Activated CD8-positive, alpha-beta memory T cell treated with anti-CD3 and anti-CD28 coated beads for 1 hour (primary cell): ENCODE measurements at places on chromosomes 7 and 10.

GRCh38 chr10:15208221-15208620 is 39.7 kb upstream of the NMT2 start:
- no peak for DNase-seq

DNA sequence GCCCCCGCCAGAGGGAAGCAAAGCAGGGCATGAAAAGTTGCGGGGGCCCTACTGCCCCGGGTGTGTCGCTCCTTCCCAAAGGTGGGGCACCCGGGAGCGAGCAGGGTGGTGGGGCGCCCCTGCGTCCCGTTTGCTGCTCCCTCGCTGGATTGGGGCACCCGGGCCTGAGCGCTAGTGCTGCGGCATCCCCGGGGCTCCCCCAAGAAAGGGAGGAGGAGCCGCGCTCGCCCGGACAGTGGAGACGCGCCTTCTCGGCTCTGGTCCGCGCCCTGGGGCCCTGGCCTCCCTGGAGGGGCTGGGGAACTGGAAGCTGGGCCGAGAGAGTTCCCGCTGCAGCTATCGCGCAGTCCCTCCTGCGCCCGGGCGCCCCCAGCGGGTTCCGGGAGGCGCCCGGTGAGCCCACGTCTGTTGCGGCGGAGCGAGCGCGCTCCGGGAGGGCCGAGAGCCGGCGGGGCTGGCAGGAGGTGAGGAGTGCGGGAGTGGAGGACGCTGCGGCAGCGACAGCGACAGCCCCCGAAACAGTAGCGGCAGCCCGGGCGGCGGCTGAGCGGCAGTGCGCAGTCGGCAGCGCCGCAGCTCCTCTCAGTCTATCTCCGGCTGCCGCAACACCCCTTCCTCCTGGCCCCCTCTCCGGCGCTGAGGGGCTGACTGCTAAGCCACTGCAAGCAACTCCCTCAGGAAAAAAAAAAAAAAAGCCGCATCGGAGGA is 504 bp upstream of the BMPER start:
- DNase-seq = no peak

GRCh38 chr10:71882813-71883659 is 32.0 kb upstream of the PSAP start:
- DNase-seq = no peak

DNA sequence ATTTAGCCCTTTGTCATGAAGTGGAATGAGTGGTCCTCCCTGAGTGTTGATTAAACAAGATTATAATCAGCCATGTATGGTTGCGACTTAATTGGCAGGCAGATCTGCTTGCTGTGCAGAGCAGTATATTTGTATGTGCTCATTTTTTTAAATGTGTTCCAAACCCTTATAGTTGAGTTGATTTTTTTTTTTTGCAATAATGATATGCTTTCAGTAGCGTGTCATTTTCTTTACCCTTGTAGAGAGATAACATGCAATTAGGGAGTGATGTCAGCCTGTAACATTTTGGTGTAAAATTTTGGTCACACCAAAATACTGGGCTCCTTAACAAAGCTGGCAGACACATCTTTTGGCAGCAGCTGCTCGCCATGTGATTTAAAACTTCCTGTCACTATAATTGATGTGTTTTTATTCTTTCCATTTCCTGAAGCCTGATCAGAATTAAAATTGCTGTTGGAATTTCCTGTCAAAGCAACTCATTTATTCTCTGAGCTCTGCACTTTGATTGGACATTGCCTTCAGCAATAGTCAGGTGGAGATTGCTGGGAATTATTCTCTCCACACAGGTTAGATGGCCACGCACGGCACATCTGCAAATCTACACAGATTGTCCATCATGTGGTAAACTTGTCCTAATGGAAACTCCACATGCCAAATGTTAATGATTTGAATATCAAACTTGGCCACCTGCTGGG is 125.3 kb downstream of the DYNC1I1 start:
- no peak for DNase-seq

GRCh38 chr10:3068968-3069737 is 1.8 kb downstream of the PFKP start:
- DNase-seq = no peak

DNA sequence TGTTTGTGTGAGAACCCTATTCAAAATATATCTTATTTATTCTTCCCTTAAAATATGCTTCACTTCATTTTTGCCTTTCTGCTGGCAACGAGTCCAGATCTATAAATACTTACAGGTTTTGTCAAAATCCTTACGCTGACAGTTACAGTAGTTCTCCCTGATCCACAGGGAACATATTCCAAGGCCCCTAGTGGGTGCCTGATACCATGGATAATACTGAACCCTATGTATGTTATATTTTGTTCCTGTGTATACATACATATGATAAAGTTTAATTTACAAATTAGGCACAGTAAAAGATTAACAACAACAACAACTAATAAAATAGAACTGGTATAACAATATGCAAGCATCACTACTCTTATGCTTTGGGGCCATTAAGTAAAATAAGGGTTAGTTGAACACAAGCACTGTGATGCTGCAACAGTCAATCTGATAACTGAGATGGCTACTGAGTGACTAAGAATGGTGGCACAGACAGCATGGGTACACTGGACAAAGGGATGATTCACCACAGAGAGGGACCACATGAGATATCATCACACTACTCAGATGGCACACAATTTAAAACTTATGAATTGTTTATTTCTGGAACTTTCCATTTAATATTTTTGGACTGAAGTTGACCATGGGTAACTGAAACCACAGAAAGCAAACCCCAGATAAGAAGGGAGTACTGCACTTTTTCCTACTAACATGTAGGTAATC is 29.4 kb upstream of the PCGF5 start:
- DNase-seq = no peak

GRCh38 chr10:43689618-43689954 is 40.9 kb upstream of the ZNF32 start:
- no peak for DNase-seq

DNA sequence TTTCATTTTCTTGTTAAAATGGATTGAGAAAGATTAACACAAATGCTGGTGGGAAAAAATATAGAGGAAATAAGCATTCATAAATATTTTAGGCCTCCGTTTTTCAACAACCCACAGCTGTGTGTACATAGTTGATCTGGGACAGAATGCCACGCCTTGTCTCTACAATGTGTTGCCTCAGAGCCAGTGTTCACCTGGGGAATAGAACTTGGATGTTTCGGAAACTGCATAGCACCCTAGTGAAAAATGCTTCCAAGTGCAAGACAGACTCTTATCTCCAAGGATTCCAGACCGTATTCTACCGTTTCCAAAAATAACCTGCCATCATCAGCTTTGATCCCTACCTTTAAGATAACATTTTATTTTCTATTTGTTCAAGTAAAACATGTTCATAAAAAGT is 260.9 kb downstream of the SDK1 start:
- no peak for DNase-seq

DNA sequence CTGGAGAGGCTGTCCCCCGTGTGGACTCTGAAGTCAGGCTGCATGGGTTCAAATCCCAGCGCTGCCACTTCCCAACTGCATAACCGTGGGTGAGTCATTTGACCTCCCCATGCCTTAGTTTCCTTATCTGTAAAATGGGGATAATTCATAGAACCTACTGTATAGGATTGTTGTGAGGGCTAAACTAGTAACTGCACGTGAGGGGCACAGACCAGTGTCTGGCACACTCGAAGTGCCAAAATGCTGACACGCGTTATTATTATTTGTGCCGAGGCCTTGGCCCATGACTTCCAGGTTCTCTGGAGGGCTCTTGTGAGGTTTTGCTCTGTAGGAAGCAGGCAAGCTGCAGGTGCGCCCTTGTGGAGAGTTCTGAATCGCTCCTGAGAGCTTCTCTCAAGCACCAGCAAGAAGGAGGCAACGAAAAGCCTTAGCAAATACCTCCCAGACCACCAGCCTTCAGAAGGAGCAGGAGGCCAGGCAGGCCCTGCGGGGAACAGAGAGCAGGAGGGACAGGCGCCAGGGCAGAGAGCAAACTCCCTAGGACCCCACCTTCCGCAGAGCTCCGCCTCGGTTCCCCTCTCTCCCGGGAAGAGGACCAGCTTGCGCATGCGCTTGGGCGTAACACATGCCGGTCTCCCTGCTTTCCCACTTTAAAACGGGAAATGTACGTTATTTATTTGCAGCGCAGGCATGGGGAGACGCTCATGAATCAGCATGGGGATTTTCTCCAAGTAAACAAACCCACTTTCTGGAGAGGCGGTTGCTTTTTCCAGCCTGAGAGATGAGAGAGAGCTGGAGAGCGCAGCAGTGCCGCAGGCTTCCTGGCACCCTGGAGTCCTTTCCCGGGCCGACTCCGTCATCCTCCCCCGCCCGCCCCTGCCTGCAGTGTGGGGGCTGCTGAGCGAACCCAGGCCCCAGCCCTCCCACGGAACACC is 39.6 kb downstream of the SORCS3 start:
- DNase-seq = no peak

DNA sequence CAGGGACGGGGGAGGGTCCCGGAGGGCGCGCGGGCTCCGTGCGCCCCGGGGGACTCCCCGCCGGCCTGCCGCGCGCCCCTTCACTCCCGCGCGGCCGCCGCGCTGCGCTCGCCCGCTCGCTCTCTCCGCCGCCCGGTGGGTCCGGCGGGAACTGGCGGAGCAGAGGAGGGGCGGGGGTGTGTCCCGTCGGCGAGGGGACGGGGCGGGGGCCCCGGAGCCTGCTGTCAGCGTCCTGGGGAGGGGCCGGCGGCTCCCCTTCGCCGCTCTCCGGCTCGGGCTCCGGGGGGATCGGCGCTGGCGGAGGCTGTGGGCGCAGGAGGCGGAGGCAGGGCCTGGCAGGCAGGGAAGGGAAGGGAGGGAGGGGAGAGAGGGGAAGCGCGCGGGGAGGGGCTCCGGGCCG is at the start of gene SH3PXD2A:
SH3PXD2A (minus strand) TSS at position 153 of the 400 bp plus-strand sequence. CDS start 310 bp downstream, outside the sequence.
- DNase-seq = no peak

- no peak for DNase-seq
Measured at GRCh38 chr10:129330211-129330610, 136.8 kb upstream of the MGMT start.

DNA sequence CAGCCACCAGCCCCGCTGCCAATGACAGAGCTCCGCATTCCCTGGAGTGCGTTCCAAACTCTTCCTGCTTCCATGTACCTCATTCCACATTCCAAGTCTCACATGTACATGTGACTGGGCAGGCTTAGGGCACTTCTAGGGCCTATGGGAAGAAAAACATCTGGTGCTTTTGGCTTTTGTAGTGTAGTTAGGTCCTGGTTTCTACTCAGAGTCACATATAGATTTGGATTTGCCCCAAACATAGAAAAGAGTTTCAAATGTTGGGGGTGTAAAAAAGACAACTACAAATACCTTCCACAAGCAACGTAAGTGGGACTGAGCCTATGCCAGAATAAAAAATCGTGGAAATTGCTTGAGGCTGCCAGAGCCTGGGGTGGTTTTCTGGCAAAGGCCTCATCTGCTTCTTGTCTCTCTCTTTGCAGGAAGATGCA is 84.1 kb downstream of the ZNF467 start:
- no peak for DNase-seq

DNA sequence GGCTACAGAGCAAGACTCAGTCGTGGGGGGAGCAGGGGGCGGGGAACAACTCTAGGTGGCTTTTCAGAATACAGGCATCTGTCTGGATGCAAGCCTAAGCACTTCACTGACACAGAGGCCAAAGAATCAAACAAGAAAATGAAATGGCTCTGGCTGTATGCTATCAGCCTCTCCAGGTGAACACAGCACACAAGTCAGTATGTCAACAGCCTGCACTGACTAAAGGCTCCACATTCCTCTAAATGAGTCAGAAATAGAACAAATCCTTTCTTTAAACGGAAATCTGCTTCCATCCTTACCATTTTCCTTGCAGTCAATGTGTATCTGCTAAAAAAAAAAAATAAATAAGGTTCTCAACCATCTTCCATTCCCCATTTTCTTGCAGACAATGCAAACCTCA is 88.3 kb downstream of the ARMH3 start:
- DNase-seq = no peak

- DNase-seq = no peak
Measured at GRCh38 chr7:71976645-71977044, 435.5 kb downstream of the CALN1 start.

DNA sequence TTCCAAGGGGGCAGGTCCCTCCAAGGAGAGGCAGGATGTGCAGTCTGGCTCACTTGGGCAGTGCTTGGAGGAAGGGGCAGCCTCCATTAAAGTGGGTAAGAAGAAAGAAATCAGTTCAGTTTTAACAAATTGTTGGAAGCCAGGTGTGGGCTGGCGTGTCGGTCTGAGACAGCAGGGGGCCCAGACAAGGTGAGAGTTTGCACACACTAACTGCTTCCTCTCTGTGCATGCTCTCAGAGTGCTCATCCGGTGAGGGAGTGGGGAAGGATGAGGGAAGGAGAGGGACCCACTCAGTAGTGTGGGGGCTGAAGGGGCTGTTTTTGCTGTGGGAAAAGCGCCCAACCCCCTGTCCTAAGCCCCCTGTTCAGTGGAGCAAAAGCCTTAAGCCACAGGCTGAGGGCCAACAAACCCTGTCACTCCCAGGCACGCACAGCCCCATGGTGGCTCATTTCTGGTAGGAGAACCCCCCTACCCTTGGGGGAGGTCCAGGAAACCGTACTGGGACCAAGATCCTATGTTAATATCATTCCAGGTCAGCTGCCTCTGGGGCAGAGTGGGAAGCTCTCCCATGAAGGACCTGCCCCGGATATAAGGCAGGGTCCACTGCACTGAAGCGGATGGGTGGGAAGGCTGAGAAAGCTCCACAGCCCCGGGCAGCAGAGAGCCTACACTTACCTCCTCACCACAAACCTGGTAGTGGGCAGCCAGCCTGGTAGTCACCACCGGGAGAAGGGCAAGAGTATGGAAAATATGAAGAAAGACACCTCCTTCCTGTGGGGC is 5.1 kb upstream of the PCBD1 start:
- no peak for DNase-seq

DNA sequence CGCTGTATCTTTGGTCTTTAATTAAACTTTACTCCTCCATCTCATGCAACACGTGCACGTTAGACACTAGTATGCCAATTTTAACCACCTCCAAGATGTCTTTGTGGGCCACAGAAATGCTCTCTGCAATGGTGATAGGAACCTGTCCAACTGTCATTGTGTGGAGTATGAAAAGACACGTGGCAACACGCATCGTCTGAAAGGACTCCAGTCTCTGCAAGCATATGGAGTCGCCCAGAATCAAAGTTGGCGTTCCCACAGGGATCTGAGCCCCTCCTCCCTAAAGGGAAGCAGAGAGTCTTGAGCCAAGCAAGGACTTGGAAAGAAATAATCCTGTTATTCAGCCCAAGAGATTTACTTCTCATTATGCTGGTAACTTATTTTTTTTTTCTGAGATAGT is 301.1 kb downstream of the CALN1 start:
- DNase-seq = no peak

DNA sequence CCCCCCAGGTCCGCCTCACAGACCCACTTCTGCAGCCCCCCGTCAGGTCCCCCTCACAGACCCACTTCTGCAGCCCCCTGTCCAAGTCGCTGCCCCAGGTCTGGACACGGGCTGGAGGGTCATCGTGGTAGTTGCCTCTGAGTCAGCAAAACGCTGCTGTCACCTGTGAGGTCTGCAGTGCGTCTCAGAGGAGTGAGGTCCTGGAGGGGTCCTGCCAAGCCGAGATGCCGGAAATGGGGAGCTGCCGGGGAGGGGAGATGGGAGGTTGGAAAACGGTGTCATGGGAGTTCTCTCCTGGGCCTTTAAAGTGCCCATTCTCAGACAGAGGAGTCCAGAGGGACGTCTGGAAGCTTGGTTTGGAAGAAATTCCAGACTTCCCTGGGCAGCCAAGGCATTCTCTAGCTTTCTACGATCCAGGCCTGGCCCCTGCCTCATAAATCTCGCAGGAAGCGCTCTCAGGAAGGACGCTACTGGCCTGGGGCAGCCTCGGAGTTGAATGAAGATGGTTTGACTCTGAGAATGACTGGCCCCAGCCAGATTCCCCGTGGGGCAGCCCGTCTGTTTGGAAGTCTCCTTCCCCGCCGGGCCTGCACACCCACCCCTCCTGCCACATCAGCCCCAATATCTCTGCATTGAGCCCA is 38.7 kb downstream of the CALML3 start:
- DNase-seq = no peak

- DNase-seq = no peak
Measured at GRCh38 chr7:37526623-37527022, 78.0 kb upstream of the ELMO1 start.
